ENCODE measurements at places on chromosomes 6 and 20. TPM values are rescaled to one million over a fixed set of nuclear protein-coding genes. Genes with fewer than 3 reads are reported as not detected.

The SSTR4 gene
- not detected for polyA plus RNA-seq

The HAO1 gene
- polyA plus RNA-seq: not detected

The TREM2 gene
- 0.23 TPM for polyA plus RNA-seq

The LRRN4 gene
- polyA plus RNA-seq: not detected

The PSORS1C2 gene
- not detected for polyA plus RNA-seq

The RBBP8NL gene
- 8.0 TPM for polyA plus RNA-seq

The ANKRD6 gene
- 3.7 TPM for polyA plus RNA-seq

The MCHR2 gene
- polyA plus RNA-seq: not detected

The RIPOR3 gene
- 4.4 TPM for polyA plus RNA-seq

The RNF146 gene
- 21.1 TPM for polyA plus RNA-seq

The OPN5 gene
- polyA plus RNA-seq: not detected

The IL17A gene
- polyA plus RNA-seq: not detected

The SIRPG gene
- not detected for polyA plus RNA-seq

The NOTCH4 gene
- polyA plus RNA-seq: 8.4 TPM

The HLA-B gene
- polyA plus RNA-seq: 302 TPM

The MACROD2 gene
- 1.00 TPM for polyA plus RNA-seq

The PAK5 gene
- 0.35 TPM for polyA plus RNA-seq

The ZSCAN31 gene
- 5.3 TPM for polyA plus RNA-seq

The SIRPA gene
- polyA plus RNA-seq: 8.5 TPM

The FABP7 gene
- not detected for polyA plus RNA-seq

The MUC22 gene
- polyA plus RNA-seq: not detected

The TSBP1 gene
- polyA plus RNA-seq: not detected

The WFDC10A gene
- polyA plus RNA-seq: not detected

The REM1 gene
- 2.1 TPM for polyA plus RNA-seq

The IRAK1BP1 gene
- 1.8 TPM for polyA plus RNA-seq

The CRISP3 gene
- not detected for polyA plus RNA-seq

The COX4I2 gene
- polyA plus RNA-seq: 4.8 TPM

The MLIP gene
- polyA plus RNA-seq: 0.48 TPM

The ARMC12 gene
- polyA plus RNA-seq: 2.0 TPM

The C20orf144 gene
- not detected for polyA plus RNA-seq

The SNAP91 gene
- 0.15 TPM for polyA plus RNA-seq

The NKX2-4 gene
- not detected for polyA plus RNA-seq

The KCNK17 gene
- polyA plus RNA-seq: 0.68 TPM

The SLC22A7 gene
- polyA plus RNA-seq: not detected

The GINS1 gene
- polyA plus RNA-seq: 1.1 TPM

The DDX43 gene
- 0.68 TPM for polyA plus RNA-seq

The ADGRF4 gene
- polyA plus RNA-seq: 6.5 TPM

The MRPL18 gene
- polyA plus RNA-seq: 86.9 TPM

The C6orf58 gene
- 0.25 TPM for polyA plus RNA-seq

The CSTF1 gene
- polyA plus RNA-seq: 7.1 TPM

The PKHD1 gene
- 0.20 TPM for polyA plus RNA-seq

The ANKRD66 gene
- not detected for polyA plus RNA-seq

The SIGLEC1 gene
- 1.5 TPM for polyA plus RNA-seq

The FBXO5 gene
- 4.0 TPM for polyA plus RNA-seq

The IRF4 gene
- polyA plus RNA-seq: 0.56 TPM

The NMBR gene
- polyA plus RNA-seq: not detected

The MTHFD1L gene
- 4.4 TPM for polyA plus RNA-seq

The ARMH2 gene
- not detected for polyA plus RNA-seq

The TRIM40 gene
- not detected for polyA plus RNA-seq

The SLA2 gene
- 2.7 TPM for polyA plus RNA-seq

The MAS1L gene
- polyA plus RNA-seq: not detected

The PBOV1 gene
- polyA plus RNA-seq: not detected
